Testis (tissue), 5 donors: ENCODE measurements at places on chromosomes 2 and 18. TPM values are rescaled to one million over a fixed set of nuclear protein-coding genes. Genes with fewer than 3 reads are reported as not detected.
A peak's percentile ranks its signal among the peaks of the same experiment; 100 is the strongest.

- no peak for DNase-seq
Observed at GRCh38 chr2:150140777-150141176, 346.7 kb downstream of the RND3 start.

- DNase-seq = peak; percentile 95
Observed at GRCh38 chr2:168699844-168700417, 102.5 kb upstream of the NOSTRIN start.

GRCh38 chr18:13376298-13376840 is 157.8 kb downstream of the LDLRAD4 start:
- no peak for DNase-seq

GRCh38 chr18:48660346-48661228 is 121.8 kb downstream of the CTIF start:
- no peak for DNase-seq

- DNase-seq = no peak
Observed at GRCh38 chr18:14916851-14917250, 168.9 kb downstream of the ANKRD30B start.

DNA sequence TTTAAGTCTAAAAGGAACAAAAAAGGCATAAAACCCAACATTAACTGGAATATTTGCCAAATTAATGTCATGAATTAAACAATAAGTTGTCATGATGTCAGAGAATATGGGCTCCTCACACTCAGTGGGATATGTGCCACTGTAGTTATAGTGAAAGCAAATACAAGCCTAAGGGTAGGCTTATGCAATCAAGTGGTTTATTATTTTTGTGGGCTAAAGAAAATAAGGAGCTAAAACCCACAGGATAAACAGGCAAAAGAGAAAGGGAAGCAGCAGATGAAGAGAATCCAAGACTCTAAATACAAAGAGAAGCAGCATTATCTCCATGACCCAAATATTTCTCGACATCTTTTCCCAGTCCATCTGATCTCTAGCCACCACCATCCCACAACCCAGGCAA is 17.5 kb downstream of the YWHAQ start:
- DNase-seq = no peak

CCDC148 gene
- total RNA-seq = 5.0 TPM
